ENCODE measurements at places on chromosomes 13 and 19. TPM values are rescaled to one million over a fixed set of nuclear protein-coding genes. Genes with fewer than 3 reads are reported as not detected.
A peak's percentile ranks its signal among the peaks of the same experiment; 100 is the strongest.

SIGLECL1 gene
- not detected for total RNA-seq

ZNF549 gene
- total RNA-seq = 5.8 TPM

DDX49 gene
- total RNA-seq = 46.7 TPM

DAND5 gene
- not detected for total RNA-seq

RUBCNL gene
- 6.5 TPM for total RNA-seq

LILRB4 gene
- under 0.01 TPM for total RNA-seq

STOML3 gene
- not detected for total RNA-seq

CEBPG gene
- total RNA-seq = 35.5 TPM

DNA sequence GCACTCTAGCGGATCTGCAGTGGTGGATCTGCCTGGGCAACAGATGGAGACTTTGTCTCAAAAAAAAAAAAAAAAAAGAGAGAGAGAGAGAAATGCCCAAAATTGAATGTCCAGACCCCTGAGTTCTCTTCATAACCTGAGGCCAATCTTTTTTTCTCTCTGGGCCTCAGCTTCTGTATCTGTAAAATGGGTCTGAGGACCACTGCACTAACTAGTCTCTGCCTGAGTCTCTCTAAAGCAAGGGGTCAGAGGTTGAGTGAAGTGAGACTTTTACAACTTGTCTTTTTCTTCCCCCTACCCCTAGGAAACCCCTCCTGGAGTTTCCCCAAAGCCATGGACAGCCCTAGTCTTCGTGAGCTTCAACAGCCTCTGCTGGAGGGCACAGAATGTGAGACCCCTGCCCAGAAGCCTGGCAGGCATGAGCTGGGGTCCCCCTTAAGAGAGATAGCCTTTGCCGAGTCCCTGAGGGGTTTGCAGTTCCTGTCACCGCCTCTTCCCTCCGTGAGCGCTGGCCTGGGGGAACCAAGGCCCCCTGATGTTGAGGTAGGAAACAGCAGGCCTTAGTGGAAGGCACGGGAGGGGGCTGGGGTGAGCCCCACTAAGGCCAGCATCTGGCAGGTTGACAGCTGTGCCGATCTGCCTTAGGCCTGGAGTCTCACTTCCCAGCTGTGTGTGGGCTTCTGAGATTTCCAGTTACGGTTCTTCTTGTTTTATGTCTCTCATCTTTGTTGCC, 1.8 kb downstream of the TMEM91 start:
- DNase-seq = no peak

- no peak for DNase-seq
Observed at GRCh38 chr19:1085053-1085658, 10.0 kb downstream of the POLR2E start.

DNA sequence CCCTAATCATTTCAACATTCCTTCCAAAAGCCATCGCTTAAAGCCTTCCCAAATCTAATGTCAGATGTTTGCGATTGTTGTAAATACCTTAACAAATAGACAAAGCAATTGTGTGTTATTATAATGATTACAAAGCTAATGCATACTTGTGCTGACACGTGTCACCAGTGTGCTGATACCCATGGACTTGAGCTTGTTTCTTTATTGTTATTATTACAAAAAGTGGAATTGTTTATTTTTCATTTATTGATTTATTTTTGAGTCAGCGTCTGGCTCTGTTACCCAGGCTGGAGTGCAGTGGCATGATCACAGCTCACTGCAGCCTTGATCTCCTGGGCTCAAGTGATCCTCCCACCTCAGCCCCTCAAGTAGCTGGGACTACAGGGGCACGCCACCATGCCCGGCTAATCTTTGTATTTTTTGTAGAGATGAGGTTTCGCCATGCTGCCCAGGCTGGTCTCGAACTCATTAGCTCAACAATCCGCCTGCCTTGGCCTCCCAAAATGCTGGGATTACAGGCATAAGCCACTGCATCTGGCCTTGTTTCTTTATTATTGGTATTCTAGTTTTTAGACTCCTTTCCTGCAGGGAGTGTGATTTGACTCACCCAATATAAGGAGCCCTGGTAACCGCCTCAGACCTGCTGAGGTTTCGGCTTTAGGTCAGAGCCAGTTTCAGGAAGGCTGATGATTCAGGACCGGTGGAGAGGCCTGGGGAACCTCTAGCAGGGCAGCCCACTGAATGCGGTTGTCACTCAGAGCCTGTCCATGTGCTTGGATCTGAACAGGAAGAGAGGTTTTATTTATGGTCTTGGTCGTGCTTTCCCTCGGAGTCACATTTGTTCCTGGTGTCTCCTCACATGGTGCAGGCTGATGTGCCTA, 2.1 kb upstream of the FBXO17 start:
- DNase-seq = peak; percentile 66

GRCh38 chr19:9995084-9995483, 15.2 kb downstream of the COL5A3 start:
- DNase-seq = no peak

DNA sequence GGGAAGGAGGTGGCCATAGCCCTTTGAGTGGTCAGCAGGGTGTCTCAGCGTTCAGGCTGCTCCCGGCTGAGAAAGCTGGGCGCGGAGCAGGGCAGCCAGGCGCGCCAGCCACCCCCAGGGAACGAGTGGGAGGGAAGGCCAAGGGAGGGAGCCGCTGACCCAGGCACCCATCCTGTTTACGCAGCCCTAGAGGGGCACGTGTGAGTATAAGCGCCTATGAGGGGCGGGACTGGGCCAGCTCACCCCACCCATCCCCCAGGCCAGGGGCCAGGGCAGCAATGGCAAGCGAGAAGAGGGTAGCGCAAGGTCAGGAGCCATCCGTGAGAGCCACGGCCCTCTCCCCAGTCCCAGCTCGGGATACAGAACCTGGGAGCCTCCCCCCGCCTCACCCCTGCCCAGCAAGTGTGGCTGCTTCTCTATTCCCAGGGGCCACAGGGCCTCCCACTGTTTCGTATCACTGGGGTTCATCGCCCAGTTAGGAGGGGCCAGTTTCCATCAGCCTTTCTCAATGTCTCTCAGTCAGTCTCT, 897 bp upstream of the DMKN start:
- DNase-seq = peak; percentile 93

DNA sequence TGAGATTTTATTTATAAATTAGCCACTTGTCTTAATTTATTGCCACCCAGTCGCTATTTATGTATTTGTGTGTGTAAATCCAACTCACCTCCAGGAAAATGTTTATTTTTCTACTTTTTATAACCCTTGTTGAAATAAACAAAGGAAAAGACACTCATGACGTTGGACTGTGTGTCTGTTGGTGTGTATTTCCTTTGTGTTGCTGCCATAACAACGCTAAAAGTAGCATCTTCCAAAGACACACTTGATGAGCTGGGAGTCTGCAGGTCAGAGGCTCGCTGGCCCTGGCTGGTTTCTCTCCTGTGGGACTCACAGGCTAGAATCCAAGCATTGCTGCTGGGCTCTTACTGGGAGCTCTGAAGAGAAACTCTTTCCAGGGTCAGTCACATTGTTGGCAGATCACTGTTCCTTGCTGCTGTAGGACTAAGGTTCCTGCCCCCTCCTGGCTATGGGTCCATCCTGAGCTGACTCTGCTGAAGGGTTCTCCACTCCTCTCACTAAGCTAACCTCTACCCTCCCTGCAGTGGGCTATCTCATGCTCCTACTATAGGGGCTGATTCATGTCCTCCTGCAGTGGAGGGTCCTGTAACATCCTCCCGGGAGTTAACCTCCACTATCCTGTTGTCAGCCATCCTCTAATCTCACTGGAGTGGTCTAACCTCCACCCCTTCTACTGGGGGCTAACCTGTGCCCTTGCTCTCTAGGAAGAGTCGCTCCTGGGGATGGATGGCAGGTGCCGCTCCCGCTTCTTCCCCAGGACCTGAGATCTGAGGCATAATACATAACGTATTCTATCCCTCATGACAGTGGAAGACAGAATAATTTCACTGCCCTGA, 2.1 kb downstream of the IFNL2 start:
- DNase-seq = peak; percentile 51

GRCh38 chr13:32019612-32020233, 11.9 kb upstream of the FRY start:
- peak; percentile 60 for DNase-seq

DNA sequence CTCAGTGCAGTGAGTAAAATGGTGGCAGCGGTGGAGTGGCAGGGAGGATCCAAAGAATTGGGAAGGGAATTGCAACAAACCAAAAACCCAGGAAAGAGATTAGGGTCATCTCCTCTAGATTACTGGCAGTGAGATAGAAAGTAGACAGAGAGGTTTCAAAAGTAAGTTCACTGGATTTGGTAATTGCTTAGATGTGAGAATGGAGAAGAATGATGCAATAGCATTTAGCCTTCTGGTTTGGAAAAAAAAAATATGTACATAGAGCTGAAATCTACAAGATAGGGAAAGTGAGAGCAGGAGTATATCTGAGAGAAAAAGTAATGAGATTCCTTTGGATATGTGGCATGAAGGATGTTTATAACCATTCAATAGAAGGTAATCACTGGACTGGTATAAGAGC, 482.6 kb upstream of the GPC6 start:
- DNase-seq = no peak

- DNase-seq = peak; percentile 80
Observed at GRCh38 chr19:42323852-42324654, 1.4 kb upstream of the MEGF8 start.

DNA sequence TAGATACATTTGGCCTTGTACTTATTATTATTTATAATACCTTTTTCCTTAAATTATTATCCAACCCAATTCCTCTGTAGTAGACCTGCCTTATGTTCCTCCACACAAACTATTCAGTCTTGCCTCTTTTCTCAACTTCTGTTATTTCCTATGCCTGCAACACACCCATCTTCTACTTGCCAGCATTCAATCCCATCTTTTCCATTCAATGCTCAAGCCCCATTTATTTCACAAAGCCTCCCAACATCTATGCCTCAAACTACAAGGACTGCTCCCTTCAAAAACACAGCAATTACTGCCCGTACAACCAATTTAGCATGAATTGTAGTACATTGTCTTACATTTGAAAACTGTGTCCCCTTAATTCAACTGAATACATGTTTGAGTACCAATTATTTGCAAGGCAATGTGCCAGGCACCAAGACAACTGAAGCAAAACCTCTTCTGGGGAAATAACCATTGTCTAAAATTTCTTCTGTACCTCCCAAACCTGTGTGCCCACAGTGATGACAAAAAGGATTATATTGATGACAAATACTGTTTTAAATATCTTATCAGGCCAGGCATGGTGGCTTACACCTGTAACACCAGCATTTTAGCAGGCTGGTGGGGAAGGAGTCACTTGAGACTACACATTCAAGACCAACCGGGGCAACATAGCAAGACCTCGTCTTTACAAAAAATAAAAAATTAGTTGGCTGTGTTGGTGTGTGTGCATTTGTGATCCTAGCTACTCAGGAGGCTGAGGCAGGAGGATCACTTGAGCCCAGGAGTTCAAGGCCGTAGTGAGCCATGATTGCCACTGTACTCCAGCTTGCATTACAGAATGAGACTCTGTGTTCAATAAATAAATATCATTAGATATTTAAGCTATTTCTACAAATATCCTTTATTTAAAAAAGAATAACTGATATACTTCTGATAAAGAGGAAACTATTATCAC, 35.1 kb downstream of the ELF1 start:
- DNase-seq = no peak

DNA sequence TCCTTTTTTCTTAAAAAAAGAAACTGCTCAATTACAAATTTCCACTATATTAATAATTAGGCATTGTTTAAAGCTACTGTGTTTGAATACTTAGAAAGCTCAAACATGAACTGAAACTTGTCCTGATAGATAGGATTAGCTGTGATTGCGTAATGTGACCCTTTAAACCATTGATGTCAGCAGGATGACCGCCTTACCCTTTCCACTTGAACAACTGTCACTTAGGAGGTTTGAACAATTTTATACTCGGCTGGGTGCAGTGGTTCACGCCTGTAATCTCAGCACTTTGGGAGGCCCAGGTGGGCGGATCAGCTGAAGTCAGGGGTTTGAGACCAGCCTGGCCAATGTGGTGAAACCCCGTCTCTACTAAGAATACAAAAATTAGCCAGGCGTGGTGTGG, 2.9 kb downstream of the LAMP1 start:
- peak; percentile 14 for DNase-seq

GRCh38 chr19:38742296-38742695, 2.0 kb downstream of the CAPN12 start:
- DNase-seq = no peak

GRCh38 chr13:43786766-43787517, at the start of gene ENOX1:
ENOX1 (minus strand) TSS chr13:43786972.
- peak; percentile 88 for DNase-seq

DNA sequence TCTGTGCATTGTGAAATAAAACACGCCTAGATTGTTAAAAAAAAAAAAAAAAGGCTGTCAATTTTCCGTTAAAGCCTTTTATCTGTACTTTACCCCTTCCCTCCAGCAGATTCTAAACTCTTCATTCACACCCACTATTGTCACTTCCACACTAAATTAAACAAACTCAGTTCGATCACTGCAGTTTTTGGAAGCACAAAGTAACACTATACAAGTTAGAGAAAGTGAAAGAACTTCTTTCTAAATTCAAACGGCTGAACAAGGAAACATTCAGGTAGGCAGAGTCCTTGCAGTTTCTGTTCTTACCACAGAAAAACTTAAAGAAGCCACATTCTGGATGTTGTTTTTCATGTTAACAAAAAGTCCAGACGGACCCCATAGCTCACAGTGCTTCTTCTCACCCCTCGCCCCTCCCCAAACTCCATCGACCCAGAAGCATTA, 27.5 kb upstream of the UBE2L5 start:
- DNase-seq = no peak

DNA sequence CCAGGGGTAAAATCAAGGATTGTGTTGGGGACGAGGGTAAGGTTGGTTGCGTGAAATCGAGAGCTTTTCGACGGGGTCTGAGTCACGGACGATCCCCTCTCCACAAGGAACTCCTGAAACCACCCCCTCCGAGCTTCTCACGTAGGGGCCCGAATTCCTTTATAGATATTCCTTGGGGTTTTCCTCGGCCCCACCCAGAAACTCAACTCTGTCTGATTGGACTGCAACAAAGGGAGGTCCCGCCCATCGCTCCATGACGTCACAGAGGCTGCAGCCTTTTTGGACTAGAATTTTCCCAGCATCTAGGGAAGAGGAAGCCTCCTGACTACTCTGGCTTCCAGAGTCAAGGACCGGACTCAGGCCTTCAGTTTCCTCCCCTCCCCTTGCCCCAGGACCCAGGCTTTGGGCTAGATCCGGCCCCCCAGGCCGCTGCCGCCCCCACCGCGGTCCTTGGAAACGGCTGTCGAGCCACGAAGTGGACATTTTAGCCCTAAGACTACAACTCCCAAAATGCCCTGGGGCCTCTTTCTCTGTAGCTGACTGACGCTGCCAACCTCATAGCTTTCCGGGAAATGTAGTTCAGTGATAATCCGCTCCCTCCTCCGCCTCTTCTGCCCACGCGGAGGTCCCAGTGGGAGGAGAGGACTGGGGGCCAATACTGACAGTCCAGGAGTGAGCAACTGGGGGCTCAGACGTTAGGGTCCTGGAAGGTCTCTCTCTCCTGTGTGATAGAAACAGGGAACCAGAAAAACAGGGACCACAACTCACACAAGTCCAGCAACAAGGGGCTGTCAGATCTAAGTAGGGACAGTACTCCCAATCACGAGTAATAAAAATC, at the start of gene IZUMO1:
Gene IZUMO1 (minus strand): TSS at position 172 of the 838 bp plus-strand sequence. CDS start 1,050 bp downstream, outside the sequence.
- DNase-seq = peak; percentile 99
